ENCODE measurements at places on chromosomes 2 and 18.

GRCh38 chr18:62044490-62045000, 142.3 kb downstream of the PIGN start:
- DNase-seq: no peak

- DNase-seq: no peak
Observed at GRCh38 chr18:10247021-10247741, 207.3 kb upstream of the APCDD1 start.

- no peak for DNase-seq
Observed at GRCh38 chr2:133504566-133505505, 63.4 kb downstream of the NCKAP5 start.

GRCh38 chr2:5668682-5669250, 23.4 kb upstream of the SOX11 start:
- no peak for DNase-seq

DNA sequence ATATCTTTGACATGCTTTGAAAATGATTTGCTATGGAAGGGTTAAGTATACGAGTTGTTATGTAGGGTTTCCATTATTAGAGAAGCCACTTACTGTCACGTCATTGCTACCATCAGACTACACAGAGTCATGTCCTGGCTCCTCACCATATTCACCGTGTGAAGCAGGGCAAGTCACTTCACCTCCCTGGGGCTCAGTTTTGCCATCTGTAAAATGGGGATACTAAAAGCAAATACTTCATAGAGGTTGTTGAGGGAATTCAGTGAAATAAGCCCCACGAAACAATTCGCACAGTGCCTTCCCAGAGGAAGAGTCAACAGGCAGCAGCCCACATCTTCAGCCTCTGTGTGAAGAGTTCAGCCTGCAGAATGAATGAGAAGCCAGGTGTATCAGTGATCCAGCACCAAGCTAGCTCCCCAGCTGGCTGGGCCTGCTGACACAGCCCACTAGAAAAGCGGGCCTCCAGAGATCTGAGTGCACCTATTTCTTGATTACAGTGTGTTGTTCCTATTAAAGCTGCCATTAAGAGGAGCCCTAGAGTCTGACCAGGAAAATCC, 3.4 kb downstream of the DIPK1C start:
- no peak for DNase-seq

DNA sequence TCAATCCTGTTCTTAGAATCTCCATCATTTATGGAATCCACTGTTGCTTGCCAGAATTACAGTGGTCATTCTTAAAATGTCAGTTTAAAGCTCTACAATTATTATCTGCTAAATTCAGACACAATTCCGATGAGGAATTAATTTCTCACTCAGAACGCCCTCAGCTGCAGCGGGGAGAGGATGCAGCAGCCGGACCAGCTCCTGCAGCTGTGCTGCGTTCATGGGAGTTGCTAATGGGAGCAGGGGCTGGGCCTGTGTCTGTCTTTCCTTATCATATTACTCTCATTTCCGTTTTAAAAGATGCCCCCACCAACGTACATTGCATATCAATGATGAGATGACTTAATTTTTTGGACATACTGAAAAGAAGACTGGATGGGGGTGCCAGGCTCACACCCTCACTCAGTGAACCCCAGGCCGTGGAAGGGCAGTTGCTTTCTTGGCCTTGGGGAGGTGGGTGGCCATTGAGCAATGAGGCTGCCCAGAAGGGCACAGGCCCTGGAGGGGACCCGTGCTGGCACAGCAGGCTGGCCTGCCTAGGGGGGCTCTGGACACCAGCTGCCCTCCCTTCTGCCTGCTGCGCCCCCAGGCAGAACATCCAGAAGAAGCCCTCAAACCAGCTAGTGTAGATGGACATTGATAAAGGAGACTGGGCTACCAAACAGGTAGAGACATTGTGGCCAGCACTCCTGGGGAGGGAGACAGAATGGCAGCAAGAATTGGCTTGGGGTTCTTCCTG, 503.6 kb upstream of the MYT1L start:
- no peak for DNase-seq

GRCh38 chr2:237614151-237614720, 13.2 kb upstream of the LRRFIP1 start:
- DNase-seq: no peak

GRCh38 chr2:105380432-105381100, 18.3 kb downstream of the FHL2 start:
- DNase-seq: no peak

DNA sequence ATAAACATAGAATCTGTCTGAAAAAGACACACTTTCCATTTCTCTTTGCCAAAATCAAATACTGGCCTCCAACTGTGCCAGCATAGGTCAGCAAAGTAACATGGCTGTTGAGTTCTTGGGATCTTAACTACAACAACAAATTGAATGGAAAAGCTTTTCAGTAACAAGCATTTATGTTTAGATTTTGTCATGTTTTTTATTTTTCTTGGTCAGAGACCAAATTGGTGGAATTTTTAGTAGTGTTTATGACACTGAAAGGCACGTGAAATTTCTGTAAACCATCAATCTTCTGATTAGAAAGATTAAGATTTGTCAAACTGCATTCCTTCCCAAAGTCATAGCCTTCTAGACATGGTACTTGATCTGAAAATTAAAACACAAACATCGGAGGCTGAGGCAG, 77.6 kb downstream of the PDE1A start:
- DNase-seq: no peak

DNA sequence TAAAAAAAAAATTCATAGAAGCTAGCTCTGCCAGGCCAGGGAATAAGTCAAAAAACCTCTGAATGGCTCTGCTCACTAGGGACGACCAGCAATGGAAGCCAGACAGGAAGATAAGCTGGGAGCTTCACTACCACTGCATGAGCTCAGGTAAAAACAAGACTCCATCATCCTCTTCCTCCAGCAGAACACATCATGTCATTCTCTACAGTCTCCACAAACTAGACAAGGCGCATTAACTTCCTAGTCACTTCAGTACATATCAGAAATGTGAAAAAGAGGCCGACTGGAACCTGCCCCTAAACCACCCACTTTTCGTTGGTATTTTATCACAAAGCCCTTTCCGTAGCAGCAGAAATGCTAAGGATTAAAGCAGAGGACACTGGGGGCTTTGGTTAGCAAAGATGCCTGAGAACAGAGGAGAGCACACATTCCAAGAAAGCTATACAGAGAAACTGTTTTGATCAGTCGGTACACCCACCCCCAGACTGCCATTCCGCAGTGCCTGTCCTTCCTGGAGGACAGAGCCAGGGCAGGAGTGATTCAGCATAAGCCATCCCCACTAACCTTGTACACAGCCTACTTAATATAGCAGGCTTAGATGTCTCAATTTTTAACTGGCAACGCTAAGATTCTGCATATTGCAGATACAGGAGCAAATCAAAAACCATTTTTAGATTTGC, 53.4 kb downstream of the AAK1 start:
- no peak for DNase-seq

GRCh38 chr18:31773774-31774476, 13.2 kb upstream of the SLC25A52 start:
- no peak for DNase-seq

GRCh38 chr2:164510895-164511294, 110.4 kb downstream of the GRB14 start:
- DNase-seq: no peak

GRCh38 chr18:6482198-6482977, 67.7 kb upstream of the L3MBTL4 start:
- DNase-seq: no peak

DNA sequence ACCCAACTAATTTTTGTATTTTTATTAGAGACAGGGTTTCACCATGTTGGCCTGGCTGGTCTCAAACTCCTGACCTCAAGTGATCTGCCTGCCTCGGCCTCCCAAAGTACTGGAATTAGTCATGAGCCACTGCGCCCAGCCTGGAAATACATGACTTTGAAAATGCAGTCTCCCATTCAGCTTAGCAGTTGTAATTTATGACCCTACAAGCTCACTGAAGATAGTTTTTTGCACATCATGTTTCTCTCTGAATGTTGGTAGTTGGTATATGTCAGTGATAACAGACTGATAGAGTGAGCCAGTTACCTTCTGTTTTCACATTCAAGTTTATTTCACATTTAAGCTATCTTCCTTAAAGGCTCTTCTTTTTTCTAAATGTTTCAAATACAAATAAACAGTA, 7.1 kb downstream of the WDR7 start:
- DNase-seq: no peak

- no peak for DNase-seq
Observed at GRCh38 chr2:119950966-119951365, 61.9 kb upstream of the EPB41L5 start.

DNA sequence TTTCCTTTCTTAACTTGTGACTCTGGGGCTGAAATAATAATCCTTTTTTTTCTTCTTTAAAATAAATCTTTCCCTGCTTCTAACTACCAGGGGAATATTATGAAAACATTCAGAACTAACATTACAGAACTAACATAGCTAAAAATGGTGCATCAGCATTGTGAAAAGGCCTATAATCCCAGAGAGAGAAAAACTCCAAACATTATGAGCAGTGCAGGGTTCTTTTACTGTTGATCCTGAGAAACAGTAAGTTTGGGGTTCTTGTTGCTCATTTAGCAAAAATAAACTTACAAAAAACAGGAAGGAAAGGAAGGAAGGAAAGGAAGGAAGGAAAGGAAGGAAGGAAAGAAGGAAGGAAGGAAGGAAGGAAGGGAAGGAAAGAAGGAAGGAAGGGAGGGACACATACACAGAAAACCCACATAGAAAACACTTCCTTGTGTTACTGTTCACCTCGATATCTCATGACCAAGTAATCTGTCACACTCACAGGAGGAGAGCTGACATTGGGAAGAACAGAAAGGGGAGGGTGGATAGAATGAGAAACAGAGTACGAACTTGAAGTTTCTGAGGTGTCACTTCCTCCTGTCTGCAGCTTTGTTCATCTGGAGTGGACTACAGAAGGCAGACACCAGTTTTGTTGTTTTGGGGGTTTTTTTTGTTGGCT, 18.4 kb upstream of the PIK3C3 start:
- no peak for DNase-seq

GRCh38 chr2:31874071-31874470, 136.7 kb downstream of the MEMO1 start:
- no peak for DNase-seq

- DNase-seq: no peak
Observed at GRCh38 chr18:45715212-45715780, 8.7 kb upstream of the SLC14A1 start.

- DNase-seq: no peak
Observed at GRCh38 chr2:179243046-179243445, 21.6 kb downstream of the SESTD1 start.

GRCh38 chr2:146228466-146229058, 1616.3 kb upstream of the ACVR2A start:
- no peak for DNase-seq

- no peak for DNase-seq
Observed at GRCh38 chr2:215728504-215729065, 284.8 kb downstream of the MREG start.

GRCh38 chr18:35641916-35642315, 60.4 kb downstream of the GALNT1 start:
- no peak for DNase-seq

DNA sequence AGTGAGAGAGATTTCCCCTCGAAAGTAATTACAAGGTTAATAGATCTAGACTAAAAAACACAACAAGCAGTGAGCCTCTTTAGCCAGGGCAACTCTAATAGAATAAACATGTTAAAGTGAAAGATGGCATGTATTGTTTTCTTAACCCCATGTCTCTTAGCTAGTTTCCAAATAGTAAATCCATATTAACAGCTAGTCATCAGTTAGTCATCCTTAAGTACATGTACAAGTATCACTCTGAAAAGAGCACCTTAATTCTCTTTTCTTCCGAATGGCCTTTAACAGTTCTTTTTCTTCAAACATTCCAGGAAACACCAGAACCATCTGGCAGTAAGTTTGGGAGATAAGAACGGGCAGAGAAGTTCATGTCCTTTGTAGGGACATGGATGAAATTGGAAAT, 1480.0 kb downstream of the LRP1B start:
- DNase-seq: no peak

- no peak for DNase-seq
Observed at GRCh38 chr2:240254337-240255164, 114.1 kb upstream of the OTOS start.

All from esophagus squamous epithelium (tissue), 5 donors.